ENCODE measurements at places on chromosomes 7 and 10.

- peak; percentile 47 for DNase-seq
These were observed 191.2 kb upstream of the PRSS1 start for GRCh38 chr7:142557971-142558582.

GRCh38 chr7:2037808-2038522 lies 194.8 kb downstream of the MAD1L1 start:
- no peak for DNase-seq

DNA sequence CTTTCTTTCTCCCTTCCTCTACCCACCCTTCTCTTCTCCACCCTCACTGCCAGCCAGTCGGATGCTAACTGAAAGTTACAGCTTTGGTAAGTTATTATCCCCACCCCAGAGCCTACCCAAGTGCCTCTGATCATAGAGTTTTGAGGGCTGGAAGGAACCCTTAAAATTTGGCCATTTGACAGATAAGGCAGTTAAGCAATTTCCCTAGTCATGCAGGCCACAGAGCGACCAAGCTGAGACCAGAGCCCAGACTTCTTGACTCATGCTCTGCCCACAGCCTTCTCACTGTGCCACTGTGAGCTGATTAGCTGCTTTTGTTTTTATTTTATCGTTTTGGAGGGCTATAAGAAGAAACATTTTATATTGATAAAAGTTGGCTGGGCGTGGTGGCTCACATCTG lies 17.2 kb downstream of the SAP25 start:
- DNase-seq: no peak

DNA sequence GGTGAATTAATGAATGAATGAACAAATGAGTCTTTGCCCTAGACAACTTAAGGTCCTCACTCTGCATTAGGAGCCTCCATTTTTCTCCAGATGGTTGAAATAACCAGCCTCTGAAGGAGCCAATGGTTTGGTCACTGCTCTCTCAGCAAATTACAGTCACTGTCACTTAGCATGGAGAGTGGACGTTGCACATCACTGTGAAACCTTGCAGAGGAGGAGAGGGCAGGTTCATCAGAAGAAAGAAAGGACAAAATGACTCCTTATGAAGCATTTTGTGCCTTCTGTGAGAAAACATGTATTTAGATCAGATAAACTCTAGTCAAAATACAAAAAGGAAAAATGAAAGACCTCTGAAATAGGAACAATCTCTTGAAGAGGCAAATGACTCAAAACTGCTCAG lies 6.6 kb upstream of the ATP6V0A4 start:
- no peak for DNase-seq

DNA sequence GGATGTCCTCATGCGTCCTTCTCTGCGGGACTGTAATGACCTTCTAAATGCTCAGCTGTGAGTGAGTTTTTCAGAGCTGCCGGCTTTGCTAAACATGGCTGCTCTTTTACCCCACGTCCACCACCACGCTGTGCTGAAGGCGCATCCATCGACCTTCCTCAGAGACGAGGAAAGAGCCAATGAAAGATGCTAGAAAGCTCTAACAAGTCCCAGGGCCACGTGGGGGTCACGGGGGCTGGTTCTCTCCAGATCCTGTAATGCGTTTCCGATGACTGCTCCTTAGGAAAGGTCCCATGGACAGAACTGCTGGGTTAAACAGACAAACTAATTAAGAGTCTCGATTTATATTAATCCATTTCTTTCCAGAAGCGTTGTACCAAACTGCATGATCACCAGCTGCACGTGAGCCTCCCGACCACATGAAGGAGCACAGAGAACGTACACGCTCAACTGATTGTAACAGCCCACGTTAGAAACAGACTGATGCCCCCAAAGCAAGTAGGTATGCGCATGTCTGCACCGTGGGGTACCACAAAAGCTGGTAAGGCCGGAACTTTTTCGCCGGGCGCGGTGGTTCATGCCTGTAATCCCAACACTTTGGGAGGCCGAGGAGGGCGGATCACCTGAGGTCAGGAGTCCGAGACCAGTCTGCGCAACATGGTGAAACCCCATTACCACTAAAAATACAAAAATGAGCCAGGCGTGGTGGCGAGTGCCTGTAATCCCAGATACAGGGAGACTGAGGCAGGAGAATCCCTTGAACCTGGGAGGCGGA lies 109.6 kb downstream of the TCERG1L start:
- DNase-seq: no peak

GRCh38 chr10:75971402-75972211 lies 540.2 kb downstream of the LRMDA start:
- peak; percentile 15 for DNase-seq

GRCh38 chr7:44971902-44972441 lies 6.8 kb downstream of the MYO1G start:
- no peak for DNase-seq

- no peak for DNase-seq
These were observed 282.2 kb downstream of the PHTF2 start for GRCh38 chr7:78080811-78081210.

DNA sequence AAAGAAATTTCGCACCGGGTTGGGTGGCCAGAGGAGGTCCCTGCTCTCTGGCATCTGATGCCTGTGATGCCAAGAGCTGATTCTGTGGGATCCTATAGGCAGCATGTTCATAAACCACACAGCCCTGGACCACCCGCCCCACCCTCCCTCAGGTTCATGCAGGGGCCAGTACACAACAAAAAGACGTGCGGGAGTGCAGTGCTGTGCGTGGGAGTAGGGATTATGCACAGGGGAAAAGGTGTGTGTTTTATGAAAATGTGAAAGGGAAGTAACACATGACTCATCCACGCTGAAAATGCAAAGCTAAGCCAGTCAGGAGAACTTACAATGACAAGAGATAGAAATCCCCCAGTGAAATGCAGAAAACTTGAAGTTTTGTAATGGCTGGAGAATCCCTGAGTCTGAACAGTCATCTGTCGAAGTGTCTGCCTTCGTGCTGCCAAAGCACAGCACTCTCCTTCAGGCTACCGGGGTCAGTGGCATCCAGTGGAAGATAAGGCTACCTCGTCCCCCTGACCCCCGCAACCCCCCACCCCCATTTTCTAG lies 1.1 kb downstream of the KIAA1217 start:
- DNase-seq: no peak

- DNase-seq: no peak
These were observed 106.8 kb downstream of the ARHGAP22 start for GRCh38 chr10:48497780-48498770.

DNA sequence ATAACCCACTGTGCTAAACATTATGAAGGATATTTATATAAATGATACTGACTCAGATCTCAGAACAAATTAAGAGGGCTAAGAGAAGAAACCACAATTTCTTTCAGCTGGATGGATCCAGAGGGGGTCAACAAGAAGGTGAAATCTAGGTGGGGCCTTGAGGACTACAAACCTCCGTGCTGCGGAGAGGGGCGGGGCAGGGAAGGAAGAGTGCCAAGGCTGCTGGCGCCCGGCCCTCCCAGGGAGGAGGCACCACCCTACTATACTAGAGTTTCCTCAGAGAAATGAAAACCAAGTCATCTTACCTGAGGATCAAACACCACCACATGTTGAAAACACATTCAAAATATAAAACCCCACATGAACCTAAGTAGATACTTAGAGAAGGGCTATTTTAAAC lies 29.3 kb upstream of the CRYGN start:
- no peak for DNase-seq

- no peak for DNase-seq
These were observed 21.4 kb upstream of the PAX2 start for GRCh38 chr10:100723770-100724530.

DNA sequence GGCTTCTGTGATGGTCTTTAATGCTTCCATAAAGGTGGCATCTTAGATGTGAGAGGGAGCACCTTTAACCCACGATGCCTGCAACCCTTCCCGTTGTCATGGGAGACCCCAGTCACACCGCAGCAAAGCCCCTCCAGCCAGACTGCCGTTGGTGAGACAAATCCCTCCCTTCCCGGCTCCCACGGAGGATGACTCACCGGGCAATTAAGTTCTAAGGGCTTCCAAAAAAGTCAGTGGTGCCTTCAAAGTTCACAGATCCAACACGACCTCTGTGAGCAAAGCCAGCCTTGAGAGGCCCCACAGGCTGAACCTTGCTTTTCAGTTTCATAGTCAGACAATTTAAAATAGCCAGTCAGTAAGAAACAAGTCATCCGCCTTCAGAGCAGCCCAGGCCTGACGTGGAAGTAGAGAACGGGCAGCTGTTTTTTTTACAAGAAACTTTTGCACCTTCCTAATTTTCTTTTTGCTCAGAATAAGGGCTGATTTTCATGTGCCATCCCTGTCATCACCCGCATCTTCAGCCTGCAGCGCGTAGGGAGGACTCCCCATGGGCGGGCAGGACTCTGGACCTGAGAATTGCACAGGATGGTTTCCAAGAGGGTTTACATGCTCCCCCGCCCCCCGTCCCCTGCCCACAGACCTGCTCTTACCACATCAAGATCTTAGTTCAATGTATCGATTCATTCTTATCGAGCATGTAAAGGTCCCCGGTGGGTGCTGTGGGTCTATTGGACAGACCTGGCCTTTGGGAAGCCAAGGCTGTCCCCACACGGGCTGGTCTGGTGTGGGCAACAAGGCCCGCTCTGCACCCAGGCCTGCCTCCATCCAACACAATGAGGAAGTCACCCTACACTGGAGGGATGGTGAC lies 333.9 kb downstream of the DNAJB6 start:
- DNase-seq: no peak

DNA sequence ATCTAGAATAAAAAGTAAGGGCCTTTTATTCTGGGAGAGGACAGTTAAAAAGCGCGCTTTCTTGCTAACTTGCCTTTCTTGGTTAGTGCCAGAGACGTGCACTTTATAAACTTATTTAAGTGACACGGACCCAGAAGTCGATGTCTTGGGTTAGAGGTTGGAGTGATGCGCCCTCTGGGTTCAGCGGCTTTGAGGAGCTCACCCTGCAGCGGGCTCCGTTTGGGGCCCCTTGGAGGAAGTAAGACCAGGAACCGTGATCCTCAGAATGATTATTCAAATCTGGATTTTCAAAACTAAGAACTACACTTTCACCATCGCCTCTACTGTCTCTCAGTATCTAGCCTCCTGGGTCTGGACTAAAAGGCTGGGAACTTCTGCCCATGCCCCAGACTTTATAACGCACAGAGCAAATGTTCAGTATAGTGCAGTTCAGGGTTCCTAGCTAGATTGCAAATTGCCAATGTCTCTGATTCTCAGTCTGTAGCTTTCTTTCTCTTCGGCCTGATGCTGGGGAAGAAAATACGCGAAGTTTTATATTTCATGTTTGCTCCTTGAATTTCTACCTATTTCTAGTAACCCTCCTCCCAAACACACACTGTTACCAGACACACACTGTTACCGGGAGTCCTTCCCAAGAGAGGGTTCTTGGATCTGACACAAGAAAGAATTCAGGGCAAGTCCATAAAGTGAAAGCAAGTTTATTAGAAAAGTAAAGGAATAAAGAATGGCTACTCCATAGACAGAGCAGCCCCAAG lies 18.6 kb upstream of the SMO start:
- no peak for DNase-seq

GRCh38 chr7:99339595-99339994 lies 13.9 kb downstream of the ARPC1A start:
- no peak for DNase-seq

DNA sequence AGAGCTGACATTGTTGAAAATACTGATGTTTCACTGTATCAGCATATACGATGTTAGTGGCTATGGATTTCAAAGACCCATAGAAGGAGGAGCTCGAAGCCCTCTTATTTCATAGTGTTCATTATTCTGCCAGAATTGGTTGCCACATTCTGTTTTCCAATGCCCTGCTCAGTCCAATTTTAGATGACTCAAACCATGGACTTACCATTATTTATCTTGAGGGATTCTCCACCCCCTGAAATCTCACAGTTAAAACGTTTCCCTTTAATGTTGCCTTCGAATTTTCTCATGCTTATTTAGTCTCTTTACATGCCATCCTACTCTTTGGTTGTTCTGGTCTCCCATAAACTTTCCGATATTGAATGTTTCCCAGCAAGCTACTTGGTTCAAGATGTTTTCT lies 264.5 kb downstream of the HDAC9 start:
- DNase-seq: no peak

DNA sequence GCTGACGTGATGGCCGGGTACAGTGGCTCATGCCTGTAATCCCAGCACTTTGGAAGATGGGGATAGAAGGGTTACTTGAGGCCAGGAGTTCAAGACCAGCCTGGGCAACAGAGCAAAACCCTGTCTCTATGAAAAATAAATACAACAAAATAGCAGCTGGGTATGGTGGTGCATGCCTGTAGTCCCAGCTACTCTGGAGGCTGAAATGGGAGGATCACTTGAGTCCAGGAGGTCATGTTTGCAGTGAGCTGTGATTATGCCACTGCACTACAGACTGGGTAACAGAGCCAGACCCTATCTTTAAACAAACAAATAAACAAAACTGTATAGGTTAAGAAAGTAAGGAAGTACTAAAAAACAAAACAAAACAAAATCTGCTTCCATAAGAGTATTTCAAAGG lies 6.2 kb upstream of the CUL2 start:
- DNase-seq: no peak

GRCh38 chr10:125334545-125334944 lies 174.2 kb upstream of the CTBP2 start:
- no peak for DNase-seq

GRCh38 chr10:80506836-80507487 lies 30.7 kb upstream of the SH2D4B start:
- no peak for DNase-seq

DNA sequence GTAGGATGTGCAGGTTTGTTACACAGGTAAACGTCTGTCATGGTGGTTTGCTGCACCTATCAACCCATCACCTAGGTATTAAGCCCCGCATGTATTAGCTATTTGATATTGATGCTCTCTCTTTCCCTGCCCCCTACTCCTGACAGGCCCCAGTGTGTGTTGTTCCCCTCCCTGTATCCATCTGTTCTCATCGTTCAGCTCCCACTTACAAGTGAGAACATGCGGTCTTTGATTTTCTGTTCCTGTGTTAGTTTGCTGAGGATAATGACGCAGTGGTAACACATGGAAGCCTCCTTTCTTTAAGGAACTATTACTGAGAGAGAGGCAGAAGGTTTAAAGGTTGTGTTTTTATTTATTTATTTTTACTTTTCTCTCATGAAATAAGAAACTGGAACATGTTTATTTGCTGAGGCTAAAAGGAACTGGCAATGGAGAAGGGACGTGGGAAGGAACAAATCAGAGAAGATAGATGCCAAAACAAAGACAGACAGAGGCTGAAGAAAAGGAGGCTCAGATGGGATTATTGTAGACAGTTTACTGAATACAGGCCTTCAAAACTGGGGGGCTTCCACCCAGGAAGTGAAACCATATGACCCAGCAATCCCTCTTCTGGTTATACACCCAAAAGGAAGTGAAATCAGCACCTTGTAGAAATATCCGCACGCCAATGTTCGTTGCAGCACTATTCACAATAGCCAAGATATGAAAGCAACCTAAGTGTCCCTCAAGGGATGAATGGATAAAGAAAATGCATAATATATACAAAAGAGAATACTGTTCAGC lies 556.3 kb downstream of the GRM8 start:
- DNase-seq: no peak

Measured in smooth muscle cell of the brain vasculature (primary cell).